ENCODE measurements at places on chromosomes 16 and 17. TPM values are rescaled to one million over a fixed set of nuclear protein-coding genes. Genes with fewer than 3 reads are reported as not detected.

The NAE1 gene
- total RNA-seq, result 67.7 TPM

The CA7 gene
- total RNA-seq, result not detected

The CACNG5 gene
- total RNA-seq, result not detected

The ITGAX gene
- total RNA-seq, result 0.64 TPM

The ZG16 gene
- not detected for total RNA-seq

The TNFRSF12A gene
- total RNA-seq, result 174 TPM

The GPR139 gene
- total RNA-seq, result not detected

The C1QBP gene
- 332 TPM for total RNA-seq

The KRTAP4-5 gene
- not detected for total RNA-seq

The MYOCD gene
- total RNA-seq, result not detected

The TRIM72 gene
- total RNA-seq, result not detected

Measured in mammary microvascular endothelial cell (primary cell).